ENCODE measurements at places on chromosomes 3 and 15.

DNA sequence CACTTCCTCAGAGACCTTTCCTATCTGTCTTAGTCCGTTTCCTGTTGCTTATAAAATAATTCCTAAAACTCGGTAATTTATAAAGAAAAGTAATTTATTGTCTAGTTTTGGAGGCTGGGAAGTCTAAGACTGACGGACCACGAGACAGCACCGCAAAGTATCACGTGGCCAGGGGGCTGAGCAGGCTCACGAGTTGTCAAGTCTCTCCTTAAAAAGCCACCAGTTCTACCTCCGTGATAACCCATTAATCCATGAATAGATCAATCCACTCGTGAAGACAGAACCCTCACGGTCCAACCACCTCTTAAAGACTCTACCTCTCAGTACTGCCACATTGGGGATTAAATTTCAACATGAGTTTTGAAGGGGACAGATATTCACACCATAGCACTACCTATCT lies 821 bp downstream of the LINS1 start:
- DNase-seq: no peak

GRCh38 chr3:62955126-62955525 lies 79.9 kb upstream of the CADPS start:
- DNase-seq: no peak

DNA sequence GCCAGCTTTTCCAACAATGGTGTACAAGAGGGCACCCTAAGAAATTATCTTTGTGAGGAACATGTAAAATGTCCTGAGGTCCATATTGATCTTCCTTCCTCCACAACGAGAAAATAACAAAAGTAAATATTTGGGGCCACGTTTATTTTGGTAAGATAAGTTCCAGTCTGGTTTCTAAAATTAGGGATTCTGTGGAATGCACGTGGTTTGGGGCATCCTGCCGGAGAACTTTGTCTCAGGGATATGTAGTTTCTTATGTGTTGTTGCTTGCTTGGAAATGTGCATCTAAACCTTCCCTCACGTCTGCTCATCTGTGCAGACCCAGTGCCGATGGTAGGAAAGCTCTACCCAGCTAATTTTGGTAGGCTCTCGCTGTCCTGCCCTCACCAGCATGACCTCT lies 62.8 kb downstream of the CTDSPL start:
- DNase-seq: no peak

- DNase-seq: no peak
Measured at GRCh38 chr3:148789906-148790305, 37.7 kb upstream of the CPB1 start.

GRCh38 chr3:173732237-173732636 lies 334.7 kb downstream of the NLGN1 start:
- no peak for DNase-seq

DNA sequence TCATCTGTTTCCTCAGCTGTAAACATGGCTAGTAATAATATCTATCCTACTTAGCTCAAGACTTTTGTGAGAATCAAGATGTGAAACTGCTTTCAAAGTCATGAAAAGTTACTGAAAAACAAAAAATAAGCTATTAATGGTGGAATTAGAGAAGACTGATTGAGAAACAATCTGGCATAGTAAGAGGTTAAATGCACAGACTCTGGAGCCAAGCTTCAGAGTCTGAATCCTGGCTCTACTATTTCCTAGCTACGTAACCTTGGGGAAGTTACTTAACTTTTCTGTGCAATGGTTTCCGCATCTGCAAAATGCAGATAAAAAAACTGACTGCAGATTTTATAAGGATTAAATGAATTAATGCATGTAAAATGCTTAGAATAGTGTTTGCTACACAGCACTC lies 28.8 kb downstream of the LRRFIP2 start:
- DNase-seq: no peak

GRCh38 chr3:31219131-31219843 lies 313.4 kb upstream of the STT3B start:
- DNase-seq: no peak

GRCh38 chr3:74532446-74532845 lies 82.0 kb downstream of the CNTN3 start:
- DNase-seq: no peak

GRCh38 chr15:43268111-43269105 lies 1.7 kb upstream of the TGM5 start:
- no peak for DNase-seq

- no peak for DNase-seq
Measured at GRCh38 chr15:80936288-80937078, 53.1 kb downstream of the MESD start.

- no peak for DNase-seq
Measured at GRCh38 chr3:180782195-180782984, 103.1 kb upstream of the CCDC39 start.

- DNase-seq: no peak
Measured at GRCh38 chr3:15929944-15930571, 132.3 kb upstream of the ANKRD28 start.

DNA sequence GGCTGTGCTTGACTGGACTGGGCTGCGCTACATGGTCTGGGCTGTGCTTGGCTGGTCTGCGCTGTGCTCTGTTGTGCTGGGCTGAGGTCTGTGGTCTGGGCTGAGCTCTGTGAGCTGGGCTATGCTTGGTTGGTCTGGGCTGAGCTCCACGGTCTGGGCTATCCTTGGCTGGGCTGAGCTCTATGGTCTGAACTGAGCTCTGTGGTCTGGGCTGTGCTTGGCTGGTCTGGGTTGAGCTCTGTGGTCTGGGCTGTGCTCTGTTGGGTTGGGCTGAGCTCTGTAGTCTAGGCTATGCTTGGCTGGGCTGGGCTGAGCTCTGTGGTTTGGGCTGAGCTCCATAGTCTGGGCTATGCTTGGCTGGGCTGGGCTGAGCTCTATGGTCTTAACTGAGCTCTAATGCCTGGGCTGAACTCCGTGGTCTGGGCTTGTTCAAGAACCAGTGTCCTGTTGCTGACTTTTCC lies 92.0 kb downstream of the PLXNA1 start:
- no peak for DNase-seq

DNA sequence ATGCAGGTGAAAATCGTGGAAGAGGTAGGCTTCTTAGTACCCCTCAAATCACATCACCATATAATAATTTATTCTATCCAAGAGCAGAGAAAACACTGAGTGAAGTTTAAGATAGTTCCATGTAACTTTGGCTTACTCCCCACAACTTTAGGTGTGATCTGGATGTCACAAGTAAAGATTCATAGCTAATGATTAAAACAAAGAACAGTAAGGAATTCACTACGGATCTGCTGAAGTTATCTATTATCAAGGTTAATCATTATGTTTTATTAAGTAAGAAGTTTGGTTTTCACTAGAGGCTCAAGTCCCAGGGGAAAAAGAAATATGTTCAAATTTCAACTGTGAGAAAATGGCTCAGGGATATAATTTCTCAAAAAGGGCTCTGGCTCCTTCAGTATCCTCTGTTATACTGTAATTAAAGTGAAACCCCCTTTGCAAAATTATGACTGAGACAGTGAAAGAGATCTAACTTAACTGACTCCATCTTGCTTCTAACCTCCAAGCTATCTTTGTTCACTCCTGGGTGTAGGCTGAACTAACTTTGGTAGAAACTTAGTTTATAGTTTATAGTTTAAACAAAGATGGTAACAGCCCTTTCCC lies 17.1 kb downstream of the CD80 start:
- no peak for DNase-seq

DNA sequence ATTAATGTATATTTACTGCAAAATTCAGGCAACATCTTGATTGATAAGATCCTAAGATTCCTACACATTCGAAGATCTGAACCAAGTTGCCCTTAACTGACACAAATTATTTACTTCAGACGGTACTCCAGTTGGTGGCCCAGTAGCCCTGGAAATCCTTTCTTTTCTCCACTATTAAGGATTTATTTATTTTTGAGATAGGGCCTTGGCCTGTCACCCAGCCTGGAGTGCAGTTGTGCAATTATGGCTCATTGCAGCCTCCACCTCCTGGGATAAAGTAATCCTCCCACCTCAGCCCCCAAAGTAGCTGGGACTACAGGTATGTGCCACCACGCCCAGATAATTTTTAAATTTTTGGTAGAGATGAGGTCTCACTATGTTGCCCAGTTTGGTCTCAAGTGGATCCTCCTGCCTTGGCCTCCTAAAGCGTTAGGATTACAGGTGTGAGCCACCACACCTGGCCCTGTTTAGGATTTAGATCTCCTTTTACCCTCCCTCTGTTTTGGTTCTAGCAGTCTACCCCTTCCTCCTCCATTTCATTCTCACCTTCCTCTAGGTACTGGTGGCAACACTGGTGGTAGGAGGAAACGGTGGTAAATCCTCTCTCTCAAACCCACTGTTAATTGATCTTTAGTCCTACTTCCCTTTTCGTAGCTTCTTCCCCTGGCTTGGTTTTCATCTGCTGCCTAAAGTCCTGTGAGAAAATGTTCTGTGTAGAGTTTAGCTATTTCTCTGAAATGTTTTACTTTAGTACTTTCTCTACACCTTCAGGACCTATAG lies 12.7 kb upstream of the ZNF609 start:
- no peak for DNase-seq

DNA sequence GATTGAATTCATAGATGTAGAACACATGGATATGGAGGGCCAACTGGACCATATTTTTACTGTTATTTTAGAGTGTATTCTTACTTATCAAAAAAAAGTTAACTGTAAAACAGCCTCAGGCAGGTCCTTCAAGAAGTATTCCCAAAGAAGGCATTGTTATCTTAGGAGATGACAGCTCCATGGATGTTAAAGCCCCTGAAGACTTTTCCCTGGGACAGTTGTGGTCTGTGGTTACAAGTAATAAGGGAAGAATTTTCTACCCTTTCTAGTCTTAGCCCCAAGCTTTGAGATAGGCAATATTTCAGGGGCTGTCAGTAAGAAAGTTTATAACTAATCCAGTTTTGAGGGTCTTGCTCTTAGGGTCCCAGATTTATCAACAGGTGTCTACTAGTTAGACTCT lies 62.5 kb downstream of the LRRC49 start:
- DNase-seq: no peak

Measured in stimulated activated CD8-positive, alpha-beta memory T cell treated with anti-CD3 and anti-CD28 coated beads, Interleukin-15, amount 100 ng/mL, for 24 hours (primary cell).